ENCODE measurements at places on chromosomes 1 and 21. TPM values are rescaled to one million over a fixed set of nuclear protein-coding genes. Genes with fewer than 3 reads are reported as not detected.

DNA sequence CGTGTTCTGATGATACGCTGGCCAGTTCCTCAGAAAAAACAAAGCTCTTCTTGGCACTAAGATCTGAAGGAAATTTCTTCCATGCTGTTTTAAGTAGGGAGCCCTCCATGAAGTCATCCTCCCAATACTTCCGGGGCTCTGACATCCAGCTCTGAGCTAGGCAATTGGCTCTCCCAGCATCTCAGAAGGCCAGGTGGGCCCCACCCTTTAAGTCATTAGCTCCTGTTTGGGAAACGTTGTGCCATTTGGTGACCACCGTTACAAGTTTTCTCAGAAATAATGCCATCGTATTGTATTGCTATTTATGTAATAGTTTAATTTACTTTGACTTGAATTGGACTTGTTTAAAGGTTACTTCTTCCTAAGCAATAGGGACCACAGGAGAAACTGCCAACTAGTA lies 130.3 kb upstream of the EDN2 start:
- DNase-seq, result no peak

GRCh38 chr1:83626603-83627002 lies 372.3 kb downstream of the TTLL7 start:
- DNase-seq, result no peak

- no peak for DNase-seq
Measured at GRCh38 chr1:69321311-69321710, 246.4 kb upstream of the LRRC7 start.

GRCh38 chr1:51679435-51679834 lies 62.5 kb downstream of the OSBPL9 start:
- DNase-seq, result no peak

DNA sequence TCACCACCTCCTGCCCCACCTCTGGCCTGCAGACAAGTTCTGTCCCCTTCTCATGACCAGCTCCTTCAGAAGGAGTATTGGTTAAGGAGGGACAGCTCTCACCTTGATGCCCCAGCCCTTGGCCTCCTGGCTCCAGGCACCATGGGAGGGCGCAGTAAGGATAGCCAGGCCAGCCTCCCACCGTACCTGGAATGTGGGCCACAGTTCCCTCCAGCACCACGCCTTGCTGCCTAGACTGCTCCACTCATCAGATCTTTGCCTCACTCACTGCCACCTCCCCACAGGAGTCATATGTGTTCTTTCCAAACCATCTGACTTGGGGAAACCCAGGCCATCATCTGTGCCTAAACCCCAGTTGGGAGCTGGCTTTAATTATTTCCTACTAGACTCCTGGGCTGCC lies 97.0 kb downstream of the CCDC185 start:
- no peak for DNase-seq

DNA sequence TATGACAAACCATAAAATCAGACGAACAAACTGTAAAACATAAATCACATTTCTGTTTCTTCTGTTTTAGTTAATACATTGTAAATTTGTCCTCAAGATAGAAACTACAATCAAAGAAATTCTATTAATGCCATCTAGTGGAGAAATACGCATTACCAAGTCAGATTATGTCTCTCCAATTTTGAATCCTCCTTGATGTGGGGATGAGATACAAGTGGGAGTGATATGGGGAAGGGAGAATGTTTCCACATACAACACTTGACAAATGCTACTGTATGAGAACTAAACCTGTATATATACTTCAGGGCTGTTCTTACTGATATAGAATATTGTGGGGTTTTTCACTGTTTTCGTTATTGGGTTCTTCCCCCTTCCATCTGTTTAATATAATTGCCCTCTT lies 2.6 kb downstream of the HFM1 start:
- no peak for DNase-seq

KCNE2 gene
- not detected for total RNA-seq

FMN2 gene
- 1.7 TPM for total RNA-seq

TFAP2E gene
- not detected for total RNA-seq

Data from neural progenitor cell (in vitro differentiated cells).